Globus pallidus (tissue), 1 donor: ENCODE measurements at places on chromosomes 2 and 18.

- DNase-seq = no peak
Measured at GRCh38 chr2:170824526-170825015, 7.9 kb downstream of the GAD1 start.

DNA sequence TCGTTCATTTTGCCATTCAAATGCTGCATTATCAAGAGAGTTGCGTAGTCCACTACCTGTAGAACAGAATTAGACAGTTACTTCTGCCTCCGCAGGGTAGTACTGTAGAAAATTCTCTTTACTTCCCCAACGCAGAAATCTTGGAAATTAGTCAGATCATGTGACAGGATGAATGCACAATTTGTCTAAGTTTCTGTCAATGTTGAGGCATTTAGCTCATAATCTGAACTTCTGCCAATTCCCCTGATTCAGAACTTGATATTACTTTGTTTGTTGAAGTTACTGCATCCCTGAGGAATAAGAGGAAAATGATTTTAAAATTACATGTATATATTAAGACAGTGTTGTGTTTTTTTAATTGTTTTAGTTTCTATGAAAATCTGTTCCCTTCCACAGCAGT is 83.4 kb downstream of the TTC27 start:
- peak; percentile 65 for DNase-seq

DNA sequence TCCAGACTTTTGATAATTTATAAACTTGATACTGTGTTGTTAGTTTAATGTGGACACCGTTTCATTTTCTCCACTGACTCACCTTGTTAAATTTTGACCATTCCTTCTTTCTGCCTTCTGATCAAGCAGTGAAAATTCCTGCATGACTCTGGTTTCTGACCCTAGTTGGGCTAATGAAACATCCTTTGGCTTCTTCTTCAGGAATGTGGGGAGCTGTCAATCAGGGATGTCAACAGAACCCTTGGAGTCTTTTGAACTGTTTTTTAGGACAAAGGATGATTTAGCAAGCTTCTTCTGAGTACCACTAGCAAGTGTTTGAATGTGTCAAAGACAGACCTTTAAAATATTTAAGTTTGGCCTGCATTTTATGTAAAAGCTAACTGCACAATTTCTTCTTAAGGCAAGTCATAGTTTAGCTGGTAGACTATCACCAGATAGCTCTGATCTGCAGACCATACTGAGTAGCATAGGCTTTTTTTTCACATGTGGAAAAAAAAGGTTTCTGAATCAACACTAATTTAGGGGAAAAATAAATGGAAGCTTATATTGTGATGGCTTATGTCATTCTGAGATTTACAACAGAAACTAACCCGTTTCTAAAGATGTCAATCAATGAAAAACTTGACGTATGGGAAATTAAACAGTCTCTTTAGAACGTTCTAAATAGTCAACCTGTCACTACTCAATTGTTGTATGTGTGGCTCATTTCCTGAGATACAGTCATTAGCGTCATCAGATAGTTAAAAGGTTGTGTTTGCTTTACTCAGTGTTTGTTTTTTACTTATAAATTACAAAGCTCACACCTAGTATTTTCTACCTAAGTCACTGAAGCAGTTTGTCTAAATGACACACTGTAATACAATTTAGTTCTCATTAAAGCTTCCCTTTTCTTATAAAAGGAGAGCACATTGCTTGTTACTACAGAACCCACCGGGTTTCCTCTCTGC is 311.4 kb downstream of the PTPRM start:
- no peak for DNase-seq

DNA sequence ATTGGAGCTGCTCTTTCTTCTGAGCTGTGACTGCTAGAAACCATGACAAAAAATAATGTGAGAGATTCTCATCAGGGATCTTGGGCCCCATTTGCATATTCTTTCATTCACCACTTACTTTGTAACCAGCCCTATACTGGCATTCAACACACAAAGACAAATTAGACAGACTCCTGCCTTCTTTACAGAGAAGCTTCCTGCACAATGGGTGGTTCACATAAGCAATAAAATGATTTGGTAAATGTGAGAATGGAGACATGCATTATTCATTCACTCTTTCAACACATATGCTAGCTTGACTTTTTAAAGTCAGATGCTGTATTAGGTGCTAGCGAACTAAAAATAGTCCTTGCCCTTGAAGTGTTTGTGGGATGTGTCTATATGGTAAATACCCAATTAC is 174.4 kb downstream of the NCKAP5 start:
- no peak for DNase-seq

GRCh38 chr2:47905386-47906156 is 727 bp downstream of the FBXO11 start:
- DNase-seq = no peak

GRCh38 chr2:218375212-218375611 is 6.9 kb upstream of the SLC11A1 start:
- no peak for DNase-seq

GRCh38 chr18:58286632-58287352 is 242.8 kb downstream of the NEDD4L start:
- DNase-seq = no peak

DNA sequence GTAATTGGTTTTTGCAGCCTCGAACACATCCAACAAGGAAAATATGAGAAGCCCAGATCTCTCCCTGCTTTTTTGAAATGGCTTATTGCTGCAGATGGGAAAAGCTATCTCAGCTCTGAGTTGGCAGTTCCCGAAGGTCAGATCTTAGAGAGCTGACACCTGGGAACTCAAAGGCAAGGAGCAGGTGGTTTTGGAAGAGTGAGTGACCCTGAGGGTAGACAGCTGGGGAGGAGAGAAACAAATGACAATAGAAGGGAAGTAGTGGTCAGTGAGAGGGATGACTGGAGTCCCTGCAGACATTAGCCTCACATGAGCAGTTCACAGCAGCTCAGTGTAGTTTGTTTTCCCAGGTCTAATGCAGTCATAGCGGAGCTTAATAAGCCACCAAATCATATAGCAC is 317.9 kb downstream of the STK39 start:
- DNase-seq = no peak

DNA sequence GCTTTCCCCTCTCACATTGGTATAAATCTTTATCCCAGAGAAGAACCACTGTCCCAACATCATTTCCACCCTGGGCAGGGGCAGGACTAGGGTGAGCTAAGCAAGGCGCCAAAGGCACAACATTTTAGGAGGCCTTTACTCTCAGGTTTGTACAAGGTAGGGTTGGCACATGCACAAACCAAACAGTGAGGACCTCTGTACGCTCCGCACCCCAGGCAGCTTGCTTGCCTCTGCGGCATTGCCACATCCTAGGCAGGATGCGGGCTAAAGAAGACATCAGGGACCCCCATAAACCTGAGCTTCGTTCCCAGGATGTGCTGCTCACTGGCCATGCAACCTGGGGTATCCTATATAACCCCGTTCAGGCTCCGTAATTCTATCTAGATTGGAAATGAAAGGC is 128.1 kb upstream of the DAPL1 start:
- no peak for DNase-seq

DNA sequence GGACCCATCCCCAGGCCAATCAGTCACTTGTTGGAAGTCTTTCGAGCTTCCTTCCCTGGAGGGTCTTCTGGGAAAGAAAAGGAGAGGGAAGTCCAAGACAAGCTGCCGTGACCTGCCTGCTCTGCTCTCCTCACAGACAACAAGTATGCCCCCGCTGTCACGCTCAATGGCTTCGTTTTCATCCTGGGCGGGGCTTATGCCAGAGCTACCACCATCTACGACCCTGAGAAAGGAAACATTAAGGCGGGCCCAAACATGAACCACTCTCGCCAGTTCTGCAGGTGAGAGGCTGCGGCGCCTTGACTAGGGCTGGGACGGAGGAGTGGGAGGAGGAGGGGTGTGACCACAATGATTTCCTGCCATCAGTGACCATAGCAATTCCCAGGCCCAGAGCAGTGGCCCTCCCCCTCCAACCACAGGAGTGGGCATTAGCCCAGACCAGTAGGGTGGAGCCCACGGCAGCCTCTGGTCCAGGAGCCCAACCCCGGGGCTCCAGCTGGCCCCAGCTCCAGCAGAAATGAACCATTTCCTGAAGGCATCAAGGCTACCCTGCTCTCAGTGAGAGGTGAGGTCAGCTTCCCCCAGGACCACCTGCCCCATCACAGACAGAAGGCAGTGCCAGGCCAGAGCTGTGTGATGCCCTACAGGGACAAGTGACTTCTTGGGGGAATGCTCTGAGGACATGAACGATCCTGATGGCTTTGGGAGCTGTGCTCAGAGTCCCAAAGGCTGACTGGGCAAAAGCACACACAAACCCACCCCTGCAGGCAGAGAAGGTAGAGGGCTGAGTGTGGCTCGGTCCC is 223.1 kb downstream of the ATAD2B start:
- DNase-seq = no peak

- no peak for DNase-seq
Measured at GRCh38 chr2:207328944-207329386, 163.2 kb upstream of the KLF7 start.

GRCh38 chr2:203062126-203062525 is 47.5 kb downstream of the NBEAL1 start:
- no peak for DNase-seq

DNA sequence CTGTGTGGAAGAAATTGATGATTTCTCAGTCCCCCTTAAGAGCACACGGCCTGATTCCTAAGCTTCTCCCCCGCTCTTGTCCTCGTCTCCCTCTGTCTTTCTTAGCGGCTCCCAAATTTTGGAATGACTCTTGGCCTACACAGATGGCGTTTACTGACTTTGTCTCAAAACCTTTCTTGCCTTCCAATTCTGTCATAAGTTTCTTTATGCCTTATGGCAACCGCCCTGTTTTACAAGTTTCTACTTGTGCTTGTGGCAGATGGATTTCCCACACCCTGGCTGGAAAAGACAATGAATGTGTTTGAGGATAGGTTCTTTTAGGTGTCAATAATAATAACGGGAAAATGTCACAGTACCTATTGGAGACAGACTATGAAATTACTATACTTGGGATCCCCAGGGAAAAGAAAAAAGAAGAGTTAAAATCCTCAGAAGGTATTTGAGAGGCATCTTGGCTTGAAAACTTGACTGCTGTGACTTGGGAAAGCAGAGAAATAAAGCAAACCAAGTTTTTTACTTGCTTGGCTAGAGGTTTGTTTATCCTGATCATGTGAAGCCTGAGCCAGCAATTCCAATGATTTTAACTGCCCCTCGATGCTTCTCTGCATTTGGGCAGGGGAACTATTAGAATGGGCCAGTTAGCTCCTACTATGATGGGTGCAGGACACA is 276.4 kb downstream of the HRH4 start:
- no peak for DNase-seq

DNA sequence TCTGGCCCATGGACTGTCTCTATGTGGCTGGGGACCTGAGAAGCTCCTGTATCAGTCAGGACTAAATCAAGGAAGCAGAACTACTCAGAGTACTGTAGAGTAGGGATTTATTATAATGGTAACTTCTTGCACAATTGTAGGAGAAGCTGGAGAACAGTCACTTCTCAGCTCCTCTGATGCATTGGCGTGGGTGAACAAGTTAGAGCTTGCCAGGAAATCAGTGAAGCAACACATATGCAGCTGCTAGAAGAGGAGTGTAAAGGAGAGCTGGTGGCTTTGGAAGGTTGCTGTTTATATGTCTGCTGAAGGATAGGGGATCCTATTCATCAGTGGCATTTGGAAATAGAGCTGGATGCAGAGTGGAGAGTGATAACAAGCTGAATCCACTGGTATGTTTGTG is 215.5 kb upstream of the CWC22 start:
- DNase-seq = no peak

- no peak for DNase-seq
Measured at GRCh38 chr2:235461763-235462414, 32.0 kb upstream of the AGAP1 start.

DNA sequence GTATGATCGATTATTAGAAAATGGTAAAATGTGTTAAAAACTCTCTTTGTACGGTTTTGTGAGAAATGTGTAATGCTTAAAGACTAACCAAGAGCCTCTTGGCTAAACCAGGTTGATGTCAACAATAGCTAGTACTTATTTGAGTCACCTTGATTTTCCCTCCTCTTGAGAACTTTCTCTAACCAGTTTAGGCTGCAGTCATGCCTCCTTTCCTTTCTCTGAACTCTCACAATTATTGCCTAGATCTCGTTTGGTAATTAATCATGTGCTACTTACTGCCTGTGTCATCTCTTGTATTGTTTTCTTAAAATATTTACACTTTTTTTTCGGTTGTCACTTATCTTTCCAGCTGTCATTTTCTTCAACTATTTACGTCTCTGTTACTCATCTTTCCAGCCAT is 1.1 kb upstream of the EPC2 start:
- DNase-seq = no peak

DNA sequence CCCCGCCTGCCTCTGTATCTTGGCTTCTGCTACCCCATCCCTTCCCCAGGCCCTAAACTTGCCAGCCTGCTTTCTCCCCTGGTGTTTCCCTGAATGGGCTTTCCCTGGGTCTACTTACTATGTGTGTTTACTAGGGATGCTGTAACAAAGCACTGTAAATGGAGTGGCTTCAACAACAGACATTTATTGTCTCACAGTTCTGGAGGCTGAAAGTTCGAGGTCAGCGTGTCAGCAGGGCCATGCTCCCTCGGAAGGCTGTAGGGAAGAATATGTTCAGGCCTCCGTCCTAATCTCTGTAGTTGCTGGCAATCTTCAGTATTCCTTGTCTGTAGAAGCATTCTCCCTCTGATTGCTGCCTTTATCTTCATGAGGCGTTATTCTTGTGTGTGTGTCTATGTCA is 113.6 kb downstream of the DDX1 start:
- DNase-seq = no peak

GRCh38 chr2:159317392-159318088 is 31.0 kb upstream of the WDSUB1 start:
- no peak for DNase-seq

GRCh38 chr2:29382486-29382885 is 267.3 kb downstream of the CLIP4 start:
- no peak for DNase-seq

GRCh38 chr2:163255086-163255485 is 416.5 kb upstream of the KCNH7 start:
- no peak for DNase-seq

DNA sequence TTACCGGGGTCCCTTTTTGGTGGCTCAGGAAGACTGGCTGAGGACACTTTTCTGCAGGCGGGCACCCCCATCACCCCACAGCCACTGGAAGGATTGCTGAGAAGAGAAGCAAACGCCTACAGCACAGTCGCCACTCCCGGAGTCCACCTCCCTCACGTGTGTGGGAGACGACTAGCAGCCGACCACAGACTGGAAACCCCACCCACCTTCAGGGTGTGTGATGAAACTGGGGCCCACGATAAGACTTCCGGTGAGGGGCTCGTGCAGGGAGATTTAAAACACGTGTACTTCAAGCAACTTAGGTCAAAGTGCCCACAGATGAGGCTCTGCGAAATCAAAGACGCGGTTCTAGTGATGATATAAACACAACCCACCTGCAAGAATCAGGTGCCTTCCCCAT is 26.3 kb downstream of the MBP start:
- DNase-seq = no peak

DNA sequence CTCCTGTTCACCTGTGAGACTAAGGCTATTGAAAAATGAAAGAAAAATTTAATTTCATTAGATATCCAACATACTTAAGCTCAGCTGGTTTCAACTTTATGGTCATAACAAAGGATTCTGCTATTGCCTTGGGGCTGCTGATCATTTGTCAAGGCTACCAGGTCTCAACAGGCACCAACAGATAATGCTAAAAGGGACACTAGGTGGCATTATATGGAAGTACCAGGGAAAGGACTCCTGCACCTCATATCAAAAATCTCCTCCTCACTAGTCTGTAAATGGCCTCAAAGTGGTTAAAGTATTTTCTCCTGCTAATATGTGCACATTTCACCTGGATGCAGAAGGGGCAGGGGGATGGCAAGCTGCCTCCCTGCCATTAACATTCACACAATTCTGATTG is 167.9 kb upstream of the REG3A start:
- no peak for DNase-seq
